ENCODE measurements at places on chromosomes 5 and 9.

GRCh38 chr5:9037048-9037447, 508.8 kb downstream of the SEMA5A start:
- DNase-seq = no peak

DNA sequence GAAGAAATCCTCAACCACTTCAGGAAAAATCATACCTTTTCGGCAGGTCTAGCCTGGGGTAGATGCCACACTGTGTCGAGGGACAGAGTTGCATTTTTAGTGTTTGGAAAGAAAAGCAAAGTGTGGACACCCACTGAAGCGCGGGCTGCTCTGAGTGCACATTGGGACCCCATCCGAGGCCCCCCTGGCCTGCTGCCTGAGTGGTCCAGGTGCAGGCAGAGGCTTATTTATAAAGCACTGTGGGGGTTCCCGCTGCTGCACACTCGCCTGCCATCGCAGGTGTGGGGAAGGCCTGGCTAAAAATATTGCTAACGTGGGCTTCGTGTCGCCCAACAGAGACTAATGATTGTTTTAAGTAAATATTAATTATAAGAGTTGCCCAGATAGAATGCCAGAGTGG, 119.4 kb downstream of the CRB2 start:
- no peak for DNase-seq

DNA sequence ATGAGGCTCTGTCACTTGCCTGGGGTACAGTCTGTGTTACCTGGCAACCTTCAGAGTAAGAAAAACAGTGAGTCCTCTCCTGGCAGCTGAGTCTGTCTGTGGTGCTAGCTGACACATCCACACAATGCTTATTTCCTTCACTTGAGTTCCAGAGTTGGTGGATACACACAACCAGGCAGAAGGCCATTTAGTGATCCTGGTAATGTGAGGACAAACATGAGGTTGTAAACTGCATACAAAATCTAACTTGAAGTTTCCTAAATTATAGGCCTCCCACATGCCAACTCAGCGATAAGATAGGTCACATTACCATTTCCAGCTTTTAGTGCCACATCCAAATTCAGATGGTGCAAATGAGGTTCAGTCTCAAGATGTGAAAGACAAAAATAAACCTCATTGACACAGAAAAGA, 125.5 kb downstream of the DCP2 start:
- no peak for DNase-seq

DNA sequence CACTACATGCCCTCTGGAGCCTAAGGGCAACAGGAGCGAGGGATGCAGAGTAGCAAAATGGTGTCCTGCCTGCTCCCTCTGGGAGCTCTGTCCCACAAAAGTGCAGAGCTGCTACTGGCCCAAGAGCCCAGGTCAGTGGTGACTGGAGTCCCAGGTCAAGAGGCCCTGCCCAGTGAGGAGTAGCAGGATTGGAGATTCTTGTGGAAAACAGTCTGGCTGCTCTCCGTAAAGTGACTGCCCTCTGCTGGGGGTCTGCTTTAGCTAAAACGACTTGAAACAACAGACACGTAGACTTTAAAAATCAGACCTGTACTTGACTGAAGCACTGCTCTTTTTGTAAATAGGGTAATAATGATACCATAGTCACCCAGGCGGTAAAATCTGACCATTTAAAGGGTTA, 917.0 kb downstream of the MAT2B start:
- peak; percentile 61 for DNase-seq
